IPS DF 6.9 (cell line): ENCODE measurements at places on chromosomes 4 and X.
A peak's percentile ranks its signal among the peaks of the same experiment; 100 is the strongest.

DNA sequence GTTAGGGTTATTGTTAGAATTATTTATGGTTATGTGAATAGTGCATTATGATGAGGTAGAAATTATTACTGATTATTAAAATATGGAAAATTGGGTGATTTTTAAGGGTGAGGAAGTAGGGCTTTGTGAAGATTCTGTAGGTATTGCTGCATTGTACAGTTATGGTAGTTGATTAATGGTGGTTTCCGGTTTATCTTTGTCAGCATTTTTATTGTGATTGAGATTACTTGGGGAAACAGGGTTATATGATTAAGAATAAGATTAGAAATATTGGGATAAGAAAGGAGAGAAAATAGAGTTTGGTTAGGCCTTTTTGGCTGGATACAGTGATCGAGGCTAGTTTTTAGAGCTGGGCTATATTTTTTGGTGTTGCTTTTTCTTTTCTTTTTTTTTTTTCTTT is 8.6 kb upstream of the IGBP1 start:
- DNase-seq, result no peak

GRCh38 chr4:132493476-132493875 is 655.6 kb upstream of the PCDH10 start:
- DNase-seq, result no peak

DNA sequence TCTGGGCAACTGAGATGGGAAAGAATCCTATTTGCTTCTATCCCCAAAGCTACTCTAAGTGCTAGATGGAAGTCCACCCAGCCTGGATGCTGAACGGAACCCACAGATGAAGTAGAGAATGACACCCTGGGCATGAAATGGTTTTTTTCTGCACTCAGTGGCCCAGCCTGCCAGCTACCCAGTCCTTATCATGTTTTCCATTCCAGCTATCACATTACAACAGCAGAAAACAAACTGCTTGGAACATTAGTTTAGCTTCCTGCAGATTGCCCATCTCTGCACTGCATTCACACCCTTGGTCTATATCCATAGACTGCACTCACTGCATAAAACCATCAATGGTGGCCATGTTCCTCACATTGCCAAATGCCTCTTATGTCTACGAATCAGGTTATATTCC is 79.1 kb downstream of the NYX start:
- DNase-seq, result no peak

- DNase-seq, result no peak
These were observed 204.7 kb upstream of the STK26 start for GRCh38 chrX:131818297-131818936.

- DNase-seq, result no peak
These were observed 5.8 kb downstream of the LRPAP1 start for GRCh38 chr4:3526456-3526855.

- no peak for DNase-seq
These were observed 742.4 kb upstream of the INTU start for GRCh38 chr4:126890383-126890782.

GRCh38 chr4:3215733-3216132 is 33.2 kb upstream of the MSANTD1 start:
- DNase-seq, result no peak

DNA sequence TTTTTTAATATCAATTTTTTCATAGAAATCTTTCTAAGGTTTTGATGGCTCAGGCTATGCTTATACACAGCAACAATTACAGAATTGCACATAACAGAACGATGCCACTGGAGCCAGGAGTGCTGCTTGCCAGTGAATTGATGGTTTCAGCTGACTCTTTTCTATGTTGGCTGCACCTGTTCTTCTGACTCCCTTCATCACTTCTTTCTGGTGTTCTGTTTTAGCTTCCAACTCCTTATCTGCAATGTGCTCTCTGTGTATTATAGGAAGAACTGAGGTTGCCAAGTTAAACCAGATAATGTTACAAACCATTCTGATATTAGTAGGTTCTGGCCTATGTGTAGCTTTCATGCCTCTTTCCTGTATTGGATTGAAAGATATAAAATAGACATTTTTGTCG is 11.6 kb upstream of the VEGFD start:
- DNase-seq, result no peak

DNA sequence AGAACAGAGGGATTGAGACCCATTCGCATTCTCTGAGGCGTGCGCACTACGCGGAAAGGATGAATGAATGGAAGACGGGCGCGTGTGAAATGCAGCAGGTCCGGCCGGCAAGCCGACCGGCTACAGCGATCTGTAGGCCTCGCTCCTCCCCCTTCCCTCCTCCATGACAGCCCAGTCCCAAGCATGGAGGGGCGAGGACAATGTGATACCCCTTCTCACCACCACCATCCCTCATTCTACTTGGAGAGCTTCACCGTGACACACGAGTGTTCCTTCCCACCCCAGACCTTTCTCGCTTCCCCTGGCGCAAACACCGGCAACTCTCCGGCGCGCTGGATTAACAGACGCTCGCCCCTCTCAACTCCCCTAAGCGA is 815 bp downstream of the EIF4E start:
- peak; percentile 67 for DNase-seq

DNA sequence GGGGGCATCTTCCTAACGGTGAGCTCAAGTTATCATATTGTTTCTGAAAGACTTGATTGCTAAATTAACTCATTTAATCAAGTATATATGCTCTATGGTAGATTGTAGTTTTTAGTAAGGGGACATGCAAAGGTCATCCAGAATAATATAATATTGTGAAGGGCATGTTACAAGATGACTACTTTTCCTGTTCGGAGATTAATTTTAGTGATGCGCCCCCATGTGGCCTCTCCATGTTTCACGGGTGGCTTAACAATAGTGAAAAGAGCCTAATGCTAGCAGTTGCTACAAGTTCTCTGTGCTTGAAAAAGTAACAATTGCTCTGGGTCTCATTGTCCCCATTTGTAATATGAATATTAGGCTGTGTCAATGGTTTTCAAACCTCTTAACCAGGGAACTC is 12.2 kb downstream of the SMPX start:
- DNase-seq, result no peak

DNA sequence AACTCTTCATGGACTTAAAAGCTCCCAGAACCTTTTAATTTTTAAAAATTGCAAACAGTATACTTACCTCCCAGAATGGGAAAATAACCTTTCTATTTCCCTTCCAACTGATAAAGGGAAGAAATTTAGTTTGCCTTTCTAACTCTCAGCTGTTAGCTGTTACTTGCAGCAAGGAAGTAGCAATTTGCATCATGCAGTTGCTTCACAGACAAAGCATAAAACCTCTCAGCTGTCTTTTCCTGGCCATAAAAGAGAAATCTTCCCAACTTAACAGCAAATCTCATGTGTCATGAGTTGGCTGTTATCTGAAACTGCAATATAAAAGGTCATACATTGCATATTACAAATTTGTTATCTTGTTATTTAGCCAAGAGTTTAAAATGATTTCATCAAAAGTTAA is 18.4 kb downstream of the C4orf17 start:
- DNase-seq, result no peak

- no peak for DNase-seq
These were observed 70.2 kb upstream of the TLR3 start for GRCh38 chr4:185998791-185999190.

- DNase-seq, result no peak
These were observed 1.1 kb downstream of the PLAC8 start for GRCh38 chr4:83113429-83113786.

DNA sequence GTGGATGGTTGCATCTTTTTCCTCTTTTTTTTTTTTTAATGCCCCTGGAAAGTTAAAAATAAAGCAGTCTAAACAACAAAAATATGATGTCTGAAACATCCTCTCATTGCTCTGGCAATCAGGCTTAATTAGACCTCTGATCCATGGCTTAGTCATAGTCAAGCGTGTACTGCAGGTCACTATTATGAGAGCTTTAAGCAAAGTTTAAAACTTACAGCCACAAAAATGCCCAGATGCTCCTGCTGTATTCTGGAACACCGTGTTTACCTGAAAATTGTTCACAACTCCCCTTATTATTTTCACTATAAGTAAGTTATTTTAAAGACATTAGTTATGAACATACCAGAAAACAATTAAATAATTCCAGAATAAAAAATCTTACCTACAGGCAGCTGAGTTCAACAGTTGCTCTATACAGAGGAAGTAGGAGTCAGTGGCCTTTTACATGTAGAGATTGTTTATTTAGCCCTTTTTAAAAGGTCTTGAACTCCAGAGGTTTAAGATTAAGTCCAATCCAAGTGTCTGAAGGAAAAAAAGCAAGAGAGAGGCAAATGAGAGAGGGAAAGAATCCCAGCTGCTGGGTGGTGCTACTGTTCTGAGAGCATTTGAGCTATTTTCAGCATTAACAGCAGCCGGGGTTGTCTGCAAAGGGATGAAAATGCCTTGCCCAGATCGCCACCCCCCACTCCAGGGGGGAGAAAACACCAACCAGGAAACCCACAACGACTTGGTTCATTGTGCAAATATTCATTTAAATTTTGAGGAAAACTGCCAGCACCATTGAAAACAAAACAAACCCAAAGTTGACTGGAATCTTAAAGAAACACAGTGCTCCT is 36.9 kb downstream of the SORBS2 start:
- DNase-seq, result no peak

GRCh38 chrX:39895218-39896110 is 202.3 kb downstream of the BCOR start:
- DNase-seq, result no peak

- no peak for DNase-seq
These were observed 20.7 kb downstream of the FHDC1 start for GRCh38 chr4:152956650-152957436.

GRCh38 chrX:38052096-38052495 is 45.7 kb downstream of the SYTL5 start:
- DNase-seq, result no peak

DNA sequence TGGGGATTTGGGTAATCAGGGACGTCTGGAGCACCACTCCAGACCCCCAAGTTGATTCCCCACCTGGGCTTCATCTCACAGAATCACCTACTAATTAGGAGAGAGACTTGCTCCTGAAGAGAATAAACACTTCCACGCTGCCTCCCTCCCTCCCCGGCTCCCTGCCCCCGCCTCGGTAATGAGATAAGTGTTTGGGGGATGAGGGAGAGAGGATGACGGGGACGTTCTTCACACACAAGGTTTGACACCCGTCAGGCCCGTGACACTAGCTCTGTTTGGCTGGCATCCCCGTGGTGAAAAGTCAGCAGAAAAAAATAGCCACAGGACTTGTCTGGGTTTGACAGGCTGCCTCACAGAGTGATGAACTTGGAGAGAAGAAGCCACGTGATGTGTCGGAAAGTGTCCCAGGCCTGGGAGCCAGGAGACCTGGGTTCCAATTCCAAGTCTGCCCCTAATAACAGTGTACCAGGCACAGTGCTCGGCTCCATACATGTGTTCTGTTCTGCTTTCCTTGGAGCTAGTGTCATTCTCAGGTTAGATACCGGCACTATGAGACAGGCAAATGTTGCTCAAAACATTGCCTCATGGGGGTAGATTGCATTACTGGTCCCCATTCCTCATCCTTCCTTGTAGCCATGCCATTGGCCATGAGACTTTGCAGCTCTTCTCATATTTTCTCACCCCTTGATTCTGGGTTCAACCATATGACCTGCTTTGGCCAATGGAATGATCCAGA is 578.0 kb downstream of the BCOR start:
- DNase-seq, result no peak
